ENCODE measurements at places on chromosomes 6 and 20.

DNA sequence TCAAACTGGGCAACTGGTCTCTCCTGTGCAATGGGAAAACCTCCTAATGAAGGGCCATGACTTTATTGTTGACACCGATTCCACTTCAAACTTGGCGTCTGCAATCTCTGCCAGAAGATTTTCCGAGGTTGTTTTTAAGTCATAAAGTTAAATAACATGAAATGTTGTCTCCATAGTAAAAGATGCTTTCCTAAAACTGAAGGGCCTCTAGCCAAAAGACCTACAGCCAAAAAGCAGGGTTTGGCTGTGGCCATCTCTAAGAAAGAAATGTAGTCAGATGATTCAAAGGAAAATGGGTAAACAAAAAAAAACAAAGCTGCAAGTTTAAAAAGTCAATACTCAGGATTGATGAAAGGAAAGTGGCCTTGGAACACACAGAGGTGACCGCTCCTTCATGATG lies 14.1 kb downstream of the CD93 start:
- no peak for DNase-seq

DNA sequence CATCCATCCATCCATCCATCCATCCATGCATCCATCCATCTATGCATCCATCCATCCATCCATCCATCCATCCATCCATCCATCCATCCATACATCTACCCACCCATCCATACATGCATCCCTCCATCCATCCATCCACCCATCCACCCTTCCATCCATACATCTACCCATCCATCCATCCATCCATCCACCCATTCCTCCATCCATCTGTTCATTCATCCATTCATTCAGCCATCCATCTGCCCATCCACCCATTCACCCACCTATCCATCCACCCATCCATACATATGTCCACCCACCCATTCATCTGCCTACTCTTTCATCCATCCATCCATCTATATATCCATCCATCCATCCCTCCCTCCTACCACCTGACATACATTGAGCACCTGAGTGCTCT lies 70.7 kb upstream of the NNAT start:
- DNase-seq = no peak

GRCh38 chr6:93341900-93342613 lies 77.3 kb downstream of the EPHA7 start:
- DNase-seq = no peak

- no peak for DNase-seq
Measured at GRCh38 chr6:161161889-161162624, 111.8 kb downstream of the AGPAT4 start.

GRCh38 chr6:11428895-11429294 lies 108.7 kb upstream of the TMEM170B start:
- no peak for DNase-seq

DNA sequence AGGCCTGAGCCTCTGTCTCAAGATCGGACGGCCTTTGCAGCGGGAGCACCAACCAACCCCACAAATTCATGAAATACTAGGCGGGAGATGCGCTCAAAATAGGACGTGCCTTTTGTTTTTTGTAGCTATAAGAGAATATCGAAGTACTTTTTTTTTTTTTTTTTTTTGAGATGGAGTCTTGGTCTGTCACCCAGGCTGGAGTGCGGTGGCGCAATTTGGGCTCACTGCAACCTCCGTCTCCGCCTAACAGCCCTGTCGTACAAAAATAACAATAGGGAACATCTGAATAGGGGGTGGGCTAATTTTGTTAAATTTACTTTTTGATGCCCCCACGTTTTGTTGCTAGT lies 5.9 kb upstream of the TUBB2A start:
- no peak for DNase-seq

GRCh38 chr6:6626187-6626586 lies 37.7 kb downstream of the LY86 start:
- no peak for DNase-seq

DNA sequence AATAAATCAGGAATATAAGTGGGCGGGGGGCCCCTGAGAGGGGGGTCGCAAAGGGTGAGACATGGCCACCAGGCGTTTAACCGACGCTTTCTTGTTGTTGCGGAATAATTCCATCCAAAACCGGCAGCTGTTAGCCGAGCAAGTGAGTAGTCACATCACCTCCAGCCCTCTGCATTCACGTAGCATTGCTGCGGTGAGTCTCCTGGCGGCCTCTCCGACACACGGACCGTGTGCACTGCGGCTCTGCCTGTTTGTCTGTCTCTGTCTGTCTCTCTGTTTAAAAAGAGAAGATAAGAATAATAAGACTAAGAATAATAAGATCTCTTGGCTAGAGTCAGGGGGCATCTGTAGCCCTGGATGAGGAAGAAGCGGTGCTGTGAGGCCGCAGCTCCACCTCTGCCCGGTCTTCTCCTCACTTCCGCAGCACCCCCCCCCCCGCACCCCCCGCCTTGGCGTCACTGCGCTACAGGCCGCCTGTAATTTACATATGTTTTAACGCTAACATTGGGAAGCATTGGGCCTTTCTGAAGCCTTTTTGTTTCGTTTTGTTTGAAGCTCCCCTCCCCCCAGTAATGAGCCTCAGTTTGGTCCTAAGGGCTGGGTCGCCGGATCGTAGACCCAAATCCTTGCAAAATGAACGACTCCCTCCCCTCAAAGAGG lies 993 bp downstream of the STX16 start:
- peak; percentile 69 for DNase-seq

DNA sequence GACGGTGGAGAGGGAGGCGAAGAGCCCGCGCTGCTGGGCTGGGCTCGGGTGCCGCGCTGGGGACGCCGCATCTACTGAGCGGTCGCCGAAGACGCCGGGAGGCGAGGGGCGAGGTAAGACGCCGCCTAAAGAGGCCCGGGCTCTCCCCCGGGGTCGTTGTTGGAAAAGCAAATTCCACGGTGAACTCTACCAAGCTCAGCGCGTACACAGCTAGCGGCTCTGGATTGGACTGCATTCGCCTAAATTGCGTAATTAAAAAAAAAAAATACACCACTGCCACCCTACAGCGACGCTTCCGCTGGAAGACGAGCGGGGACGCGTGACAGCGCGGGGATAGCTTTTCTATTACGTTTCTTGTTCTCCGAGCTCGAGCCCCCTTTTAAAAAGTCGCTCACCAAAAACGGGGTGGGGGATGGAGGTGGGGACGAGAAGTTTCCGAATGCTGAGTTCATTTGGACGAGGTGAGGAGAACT lies 92.0 kb upstream of the PRDM1 start:
- DNase-seq = peak; percentile 59
